Tibial nerve (tissue), 4 donors: ENCODE measurements at places on chromosomes 4 and X.

DNA sequence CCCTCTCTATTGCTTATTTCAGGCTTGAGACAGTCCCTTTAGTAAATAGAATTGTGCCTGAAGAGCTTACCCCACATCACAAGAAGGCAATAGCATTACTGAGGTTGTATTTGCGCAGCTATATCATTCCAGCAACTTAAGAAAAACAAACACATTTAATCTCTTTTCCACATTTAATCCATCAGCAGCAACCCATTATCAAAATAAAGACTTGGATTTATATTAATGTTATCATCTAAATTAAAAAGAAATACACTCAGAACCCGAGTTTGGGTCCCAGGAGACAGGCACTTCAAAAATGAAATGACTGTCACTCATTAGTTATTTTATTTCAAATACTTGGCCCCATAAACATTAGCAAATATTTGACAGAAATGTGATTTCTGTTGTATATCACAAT is 10.4 kb downstream of the TFDP3 start:
- no peak for DNase-seq

- DNase-seq = no peak
Measured at GRCh38 chrX:151393514-151393913, 3.5 kb upstream of the VMA21 start.

DNA sequence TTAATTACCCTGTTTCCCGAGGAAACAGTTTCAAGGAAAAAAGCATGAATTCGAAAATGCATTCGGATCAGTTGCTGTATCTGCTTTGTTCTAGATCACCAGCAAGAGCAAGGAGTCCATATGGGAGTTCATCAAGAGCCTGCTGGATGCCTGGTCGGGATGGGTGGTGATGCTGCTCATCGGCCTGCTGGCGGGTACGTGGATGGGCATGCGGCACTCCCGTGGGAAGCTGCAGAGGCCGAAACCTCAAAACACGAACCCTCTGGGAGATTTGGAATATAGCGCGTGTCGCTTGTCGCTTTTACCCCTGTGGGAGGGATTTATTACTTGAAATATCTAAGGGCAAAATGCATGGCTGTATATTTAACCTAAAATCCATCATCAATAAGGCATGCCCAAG is 30.6 kb downstream of the CLCN4 start:
- DNase-seq = no peak

- no peak for DNase-seq
Measured at GRCh38 chr4:52892880-52893279, 30.8 kb downstream of the RASL11B start.

DNA sequence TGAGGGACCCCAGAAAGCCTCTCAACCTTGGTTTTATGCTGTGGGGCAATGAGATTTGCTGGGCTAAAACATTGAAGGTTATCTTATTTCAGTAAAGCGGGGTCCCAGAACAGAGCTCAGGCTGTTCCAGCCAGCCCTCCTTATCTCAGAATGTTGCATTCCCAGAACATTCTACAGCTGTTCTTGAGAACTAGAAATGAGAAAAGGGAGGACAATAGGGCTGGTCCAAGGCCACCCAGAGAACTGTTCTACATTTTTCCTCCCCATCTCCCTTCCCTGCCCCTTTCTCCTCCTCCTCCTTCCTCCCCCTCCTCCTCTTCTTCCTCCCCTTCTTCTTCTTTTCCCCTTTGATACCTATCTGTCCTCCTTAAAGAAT is 70.4 kb upstream of the SLC7A11 start:
- no peak for DNase-seq
